ENCODE measurements at places on chromosomes 5 and 9.

DNA sequence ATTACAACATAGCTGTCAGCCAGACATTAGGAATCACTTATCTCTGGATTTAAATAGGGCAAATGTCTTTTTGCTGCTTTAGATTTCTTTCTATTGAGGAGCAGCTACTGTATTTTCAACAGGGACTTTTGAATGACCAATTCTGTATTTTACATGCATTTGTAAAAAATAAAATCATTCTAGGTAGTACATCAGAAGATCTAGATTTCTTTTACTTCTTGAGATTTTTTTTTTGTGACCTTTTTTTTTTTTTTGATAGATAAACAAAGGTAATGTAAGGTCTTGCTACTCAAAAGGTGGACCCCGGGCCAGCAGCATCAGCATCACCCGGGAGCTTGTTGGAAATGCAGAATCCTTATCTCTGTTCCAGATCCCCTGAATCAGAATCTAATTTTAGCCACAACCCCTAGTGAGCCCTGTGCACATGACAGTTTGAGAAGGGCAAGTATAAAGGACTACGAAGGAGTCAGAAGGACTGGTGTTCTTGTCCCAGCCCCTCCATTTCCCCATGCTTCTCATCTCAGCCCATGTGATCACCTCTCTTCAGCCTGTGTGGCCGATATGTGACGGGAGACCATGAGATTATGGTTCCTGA lies 37.7 kb upstream of the CKMT2 start:
- DNase-seq = no peak

DNA sequence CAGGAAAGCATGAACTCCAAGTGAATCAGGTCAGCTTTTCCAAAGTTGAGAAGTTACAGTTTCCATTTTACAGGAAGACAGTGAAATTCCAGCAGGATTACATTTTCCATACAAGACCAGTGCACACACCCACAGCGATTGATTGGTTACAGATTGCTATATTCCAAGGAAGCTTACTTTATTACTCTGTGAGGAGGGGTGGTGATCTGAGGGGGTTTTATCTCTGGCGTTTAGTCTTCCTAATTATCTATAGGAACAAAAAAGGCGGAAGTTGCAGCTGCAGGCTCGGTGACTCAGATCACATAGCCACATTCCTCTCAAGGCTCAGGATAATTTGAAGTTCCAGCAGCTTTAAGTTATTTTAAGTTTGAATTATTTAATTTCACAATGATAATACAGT lies 450.4 kb upstream of the NMUR2 start:
- DNase-seq = no peak

DNA sequence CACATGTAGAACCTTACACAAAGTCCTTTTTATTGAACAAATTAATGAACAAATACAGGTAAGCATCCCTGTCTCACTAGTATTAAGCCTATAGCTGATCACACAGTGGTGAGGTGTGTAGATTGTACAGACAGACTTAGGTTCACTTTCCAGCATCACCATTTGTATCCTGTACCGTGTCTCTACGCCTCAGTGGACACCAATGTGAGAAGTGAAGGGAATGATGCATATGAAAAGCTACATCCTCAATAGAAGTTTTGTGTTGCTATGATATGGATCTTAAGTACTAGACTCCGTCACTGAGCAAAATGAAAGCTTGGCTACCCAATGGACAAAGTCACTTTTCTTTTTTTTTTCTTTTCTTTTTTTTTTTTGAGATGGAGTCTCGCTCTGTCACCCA lies 46.6 kb downstream of the UGCG start:
- no peak for DNase-seq

GRCh38 chr5:141121985-141122384 lies 367 bp downstream of the PCDHB4 start:
- DNase-seq = no peak

- DNase-seq = no peak
These were observed 27.0 kb downstream of the POU4F3 start for GRCh38 chr5:146365618-146366017.
